ENCODE measurements at places on chromosomes 11 and 22.

GRCh38 chr11:93497596-93497995 lies 45.6 kb downstream of the SMCO4 start:
- DNase-seq: no peak

DNA sequence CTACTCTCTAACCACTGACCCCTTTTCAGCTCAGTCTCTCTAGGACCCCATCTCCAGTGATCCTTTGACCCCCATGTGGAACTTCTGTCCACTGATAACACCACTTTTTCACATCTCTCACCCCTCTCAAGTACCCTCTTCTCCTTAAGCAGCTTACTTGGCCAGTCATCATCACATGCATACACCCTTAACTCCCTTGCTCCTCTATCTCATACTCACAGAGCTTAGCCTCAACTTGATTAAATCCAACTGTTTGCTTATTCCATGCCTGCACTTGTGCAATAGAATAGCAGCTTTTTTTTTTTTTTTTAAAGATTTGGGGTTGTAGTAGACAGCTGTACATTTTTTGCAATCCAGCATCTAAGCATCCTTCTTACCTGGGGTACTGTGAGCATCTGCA lies 22.2 kb downstream of the AQP11 start:
- DNase-seq: no peak

DNA sequence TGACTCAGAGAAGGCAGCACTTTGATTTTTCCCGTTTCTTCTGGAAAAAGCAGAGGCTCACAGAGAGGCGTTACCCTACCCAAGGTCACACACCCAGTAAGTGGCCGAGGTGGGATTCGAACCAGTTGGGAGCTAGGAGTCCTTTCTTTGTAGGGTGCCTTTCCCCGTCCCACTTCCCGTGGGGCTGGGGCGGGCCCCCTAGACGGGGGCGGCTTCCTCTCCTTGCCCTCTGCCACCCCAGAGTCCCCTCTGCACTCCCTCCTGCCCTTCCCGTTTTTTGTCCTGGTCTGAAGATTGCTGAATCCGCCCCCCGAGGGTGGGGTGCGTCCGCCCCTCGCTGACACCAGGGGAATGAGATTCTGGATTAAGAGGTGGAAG lies 747 bp downstream of the TPCN2 start:
- DNase-seq: no peak

- DNase-seq: no peak
Observed at GRCh38 chr22:36566720-36567119, 37.8 kb upstream of the EIF3D start.

- no peak for DNase-seq
Observed at GRCh38 chr22:36155702-36156101, 4.9 kb downstream of the APOL3 start.

- no peak for DNase-seq
Observed at GRCh38 chr11:28242596-28242995, 134.4 kb downstream of the METTL15 start.

- no peak for DNase-seq
Observed at GRCh38 chr11:120352405-120352804, 16.2 kb downstream of the ARHGEF12 start.

GRCh38 chr22:48393885-48394284 lies 1433.8 kb downstream of the BRD1 start:
- no peak for DNase-seq

DNA sequence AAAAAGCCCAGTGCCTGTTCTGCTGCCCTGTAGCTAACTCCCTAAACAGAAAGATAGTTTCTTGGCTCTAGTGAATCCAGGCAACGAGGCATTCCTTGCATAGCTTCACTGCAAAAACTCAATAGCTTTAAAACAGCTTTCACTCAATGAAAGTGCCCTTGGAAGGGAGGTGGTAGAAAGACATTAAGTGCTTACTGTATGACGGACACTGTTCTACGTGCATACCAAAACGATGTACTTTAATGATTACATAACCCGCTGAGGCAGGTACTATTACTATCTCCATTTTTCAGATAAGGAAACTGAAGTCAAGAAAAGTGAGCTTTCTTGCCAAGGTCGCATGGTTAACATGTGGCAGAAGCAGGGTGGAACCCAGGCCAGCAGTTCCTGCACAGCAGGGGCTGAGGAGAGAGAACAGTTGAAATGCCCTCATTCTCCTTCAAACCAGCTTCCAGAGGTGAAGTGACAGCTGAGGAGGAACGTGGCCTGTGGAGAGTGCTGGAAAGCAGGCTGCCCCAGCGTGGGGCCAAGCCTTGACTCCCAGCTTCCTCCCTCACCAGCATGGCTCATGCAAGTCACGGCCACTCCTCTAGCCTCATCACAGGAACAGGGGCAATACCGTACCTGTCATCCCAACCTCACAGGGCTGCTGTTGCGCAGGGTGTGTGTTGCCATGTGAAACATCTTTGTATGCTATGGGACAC lies 227.5 kb upstream of the NARS2 start:
- DNase-seq: no peak

- no peak for DNase-seq
Observed at GRCh38 chr11:38972220-38972619, 2374.2 kb upstream of the RAG2 start.

Data from NCI-H2227 treated with DMSO at 0.1 percent for 48 hours (cell line).